Large intestine (tissue), 12 donors: ENCODE measurements at places on chromosomes 4 and X. TPM values are rescaled to one million over a fixed set of nuclear protein-coding genes. Genes with fewer than 3 reads are reported as not detected.
A peak's percentile ranks its signal among the peaks of the same experiment; 100 is the strongest.

GPM6B gene
- polyA plus RNA-seq: 11.5 TPM

DNA sequence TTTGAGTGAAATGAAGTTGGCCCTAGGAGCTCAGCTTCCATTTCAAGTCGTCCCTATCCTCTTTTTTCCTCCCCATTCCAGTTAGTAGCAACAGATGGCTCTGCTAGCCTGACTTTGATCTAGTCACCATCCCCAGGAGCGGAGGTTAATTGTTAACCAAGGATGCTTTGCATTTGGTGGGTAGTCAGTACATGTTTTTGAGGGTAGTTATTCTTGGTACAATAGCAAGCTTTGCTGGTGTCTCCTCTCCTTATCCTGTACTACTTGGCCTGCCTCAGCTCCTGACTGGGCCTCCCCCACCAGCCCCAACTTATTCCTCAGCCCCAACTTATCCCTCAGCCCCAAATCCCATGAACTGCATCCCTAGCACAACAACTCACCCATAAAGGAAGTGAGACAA is 14.8 kb upstream of the RTL5 start:
- DNase-seq: no peak

- DNase-seq: no peak
Measured at GRCh38 chrX:53715346-53715924, 28.9 kb upstream of the HUWE1 start.

DNA sequence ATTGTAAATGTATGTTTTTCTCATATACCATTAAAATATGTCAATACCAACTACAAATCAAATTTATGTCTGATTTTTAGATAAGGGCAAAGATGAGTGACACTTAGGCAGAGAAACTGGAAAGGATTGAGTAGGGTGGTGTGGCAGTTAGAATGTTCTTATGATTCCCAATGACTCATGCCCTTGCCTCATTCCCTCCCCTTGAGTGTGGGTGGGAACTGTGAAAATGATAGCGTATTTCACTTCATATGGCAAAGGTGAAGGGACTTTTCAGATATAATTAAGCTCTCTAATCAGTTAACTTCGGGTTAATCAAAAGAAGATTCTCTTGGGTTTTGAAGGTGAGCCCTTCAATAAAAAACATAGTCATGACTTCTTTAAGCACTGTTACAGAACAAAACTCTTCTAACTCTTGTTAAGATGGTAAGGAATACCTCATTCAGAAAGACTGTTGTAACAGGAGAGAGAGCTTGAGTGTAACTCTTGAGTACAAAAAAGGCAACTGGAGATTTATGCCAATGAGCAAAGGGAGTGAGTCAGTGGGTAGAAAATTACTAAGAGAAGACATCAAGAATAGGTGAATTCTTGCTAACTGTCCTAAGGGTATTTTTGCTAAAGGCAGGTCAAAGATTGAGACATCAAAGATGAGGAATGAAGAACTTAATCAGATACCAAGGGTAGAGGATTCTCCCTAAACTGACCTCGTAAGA is 329.5 kb downstream of the KCTD8 start:
- no peak for DNase-seq

DNA sequence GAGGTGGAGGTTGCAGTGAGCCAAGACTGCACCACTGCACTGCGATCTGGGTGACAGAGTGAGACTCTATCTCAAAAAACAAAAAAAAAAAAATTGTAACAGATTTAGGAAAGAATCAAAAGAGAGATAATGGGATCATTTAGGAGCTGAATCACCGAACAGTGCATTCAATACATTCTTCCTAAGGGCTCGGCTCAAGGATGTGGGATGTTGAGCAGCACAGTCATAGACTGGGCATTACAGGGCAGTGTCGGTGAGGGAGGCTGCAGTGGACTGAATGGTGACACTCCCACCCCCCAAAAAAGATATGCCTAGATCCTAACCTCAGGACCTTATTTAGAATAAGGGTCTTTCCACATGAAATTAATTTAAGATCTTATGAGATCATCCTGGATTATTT is 70.0 kb downstream of the EVC2 start:
- DNase-seq: no peak

DNA sequence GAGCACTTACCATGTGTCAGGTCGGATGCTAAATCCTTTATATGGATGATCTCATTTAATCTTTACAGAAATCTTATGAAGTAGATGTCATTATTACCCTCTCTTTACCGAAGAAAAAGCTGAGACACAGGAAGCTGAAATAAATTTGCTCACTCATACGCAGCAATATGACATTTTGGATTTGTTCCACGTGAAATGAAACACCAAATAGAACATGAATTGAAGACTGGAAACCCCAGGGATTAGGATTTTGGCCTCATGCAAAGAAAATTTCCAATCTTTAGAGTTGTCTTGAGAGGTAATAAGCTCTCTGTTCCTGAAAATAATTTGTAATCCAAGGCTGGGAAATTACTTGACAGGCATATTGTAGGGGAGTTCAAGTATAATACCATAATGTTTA is 354.4 kb upstream of the CLNK start:
- DNase-seq: no peak

DNA sequence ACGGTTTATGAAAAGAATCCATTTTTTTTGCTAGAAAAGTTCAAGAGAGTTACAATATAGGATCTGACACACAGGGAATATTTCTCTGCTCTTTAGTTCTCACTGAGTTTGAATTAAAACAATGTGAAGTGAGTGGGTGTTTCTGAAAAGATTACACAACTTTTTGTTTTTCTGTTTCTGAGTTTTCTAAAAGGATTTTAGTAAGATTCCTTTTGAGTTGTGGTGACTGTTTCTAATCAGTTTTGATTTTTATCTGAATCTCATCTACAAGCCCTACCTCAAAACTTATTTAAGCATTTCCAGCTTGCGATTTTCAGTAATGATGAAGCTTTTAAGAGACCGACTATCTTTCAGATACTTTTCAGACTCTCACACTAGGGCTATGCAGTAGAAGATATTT is 141.7 kb downstream of the GPAT3 start:
- no peak for DNase-seq

DNA sequence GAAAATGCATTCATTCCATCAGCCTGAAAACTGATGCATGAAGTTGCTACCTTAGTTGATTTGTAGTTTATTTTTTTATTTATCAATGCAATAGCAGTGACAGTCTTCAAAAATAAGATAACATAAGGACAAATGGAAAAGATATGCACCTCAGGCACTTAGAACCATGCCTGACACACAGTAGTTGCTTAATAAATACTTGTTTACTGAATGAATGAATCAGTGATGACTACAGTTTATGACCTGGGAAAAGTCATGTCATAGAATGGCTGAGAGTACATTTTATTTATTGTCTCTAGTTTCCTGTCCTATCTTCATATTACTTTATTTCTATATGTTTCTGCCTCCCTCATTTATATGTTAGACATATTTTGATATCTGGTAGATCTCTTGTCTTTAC is 171.8 kb downstream of the TLL1 start:
- DNase-seq: no peak

DNA sequence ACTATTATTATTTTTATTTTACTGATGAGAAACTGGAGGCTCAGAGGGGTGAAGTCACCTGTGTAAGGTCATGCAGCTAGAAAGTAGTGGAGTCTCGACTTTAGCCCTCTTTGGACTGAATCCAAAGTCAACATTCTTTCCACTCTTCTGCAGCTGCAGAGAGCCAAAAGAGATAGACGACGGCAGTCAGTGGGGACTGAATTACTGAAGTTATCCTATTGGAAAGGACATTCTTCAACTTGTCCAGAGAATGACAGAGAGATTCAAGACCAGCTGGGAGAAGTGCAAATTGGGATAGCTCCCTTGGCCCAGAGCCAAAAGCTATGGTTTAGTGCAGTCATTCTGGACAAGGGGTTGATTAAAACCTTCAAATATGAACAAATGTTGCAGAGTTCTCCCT is 42.5 kb downstream of the VGLL1 start:
- DNase-seq: no peak

RGN gene
- polyA plus RNA-seq: 170 TPM

GRCh38 chrX:103063918-103064434 is at the start of gene BEX1:
Gene BEX1, minus strand, starts transcription at chrX:103064171. Its CDS starts 897 bp downstream, at chrX:103063274.
- DNase-seq: peak; percentile 71

USP26 gene
- not detected for polyA plus RNA-seq

- no peak for DNase-seq
Measured at GRCh38 chrX:69124108-69124507, 41.1 kb downstream of the PJA1 start.

DNA sequence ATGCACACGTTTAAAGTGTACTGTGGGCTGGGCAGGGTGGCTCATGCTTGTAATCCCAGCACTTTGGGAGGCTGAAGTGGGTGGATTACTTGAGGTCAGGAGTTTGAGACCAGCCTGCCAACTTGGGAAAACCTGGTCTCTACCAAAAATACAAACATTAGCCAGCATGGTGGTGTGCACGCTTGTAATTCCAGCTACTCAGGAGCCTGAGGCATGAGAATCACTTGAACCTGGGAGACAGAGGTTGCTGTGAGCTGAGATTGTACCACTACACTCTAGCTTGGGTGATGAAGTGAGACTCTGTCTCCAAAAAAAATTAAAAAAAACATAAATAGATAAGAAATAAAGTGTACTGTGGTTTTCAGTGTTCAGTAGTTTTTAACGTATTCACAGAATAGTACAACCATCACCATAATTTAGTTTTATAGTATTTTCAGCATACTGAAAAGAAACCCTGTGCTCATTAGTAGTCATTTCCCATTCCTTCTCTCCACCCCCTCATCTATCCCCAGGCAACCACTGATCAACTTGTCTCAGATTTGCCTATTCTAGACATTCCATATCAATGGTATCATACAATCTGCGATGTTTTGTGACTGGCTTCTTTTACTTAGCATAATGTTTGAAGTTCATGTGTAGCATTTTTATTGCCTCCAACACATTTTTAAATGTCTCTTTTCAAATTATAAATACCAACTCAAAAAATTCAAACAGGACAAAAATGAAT is 19.1 kb downstream of the SLAIN2 start:
- DNase-seq: no peak

- peak; percentile 20 for DNase-seq
Measured at GRCh38 chrX:42825201-42825600, 47.2 kb upstream of the PPP1R2C start.

DNA sequence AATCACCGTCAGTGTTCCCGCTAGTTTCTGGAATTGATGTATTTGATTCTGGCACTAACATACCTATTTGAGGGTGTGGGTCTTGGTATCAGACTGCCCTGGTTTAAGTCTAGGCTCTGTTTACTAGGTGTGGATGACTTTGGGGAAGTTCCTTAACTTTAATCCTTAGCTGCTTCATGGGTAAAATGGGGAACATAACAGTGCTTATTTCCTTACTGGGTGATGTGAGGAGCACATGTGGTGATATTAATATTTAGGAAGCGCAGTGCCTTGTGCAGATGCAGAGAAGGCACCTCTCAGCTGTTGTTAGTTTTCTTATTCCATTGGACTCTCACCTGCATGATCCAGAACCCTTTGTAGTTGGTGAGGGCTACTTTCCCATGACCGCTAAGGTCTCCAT is 17.1 kb downstream of the RNF4 start:
- no peak for DNase-seq

- no peak for DNase-seq
Measured at GRCh38 chr4:141004823-141005222, 128.4 kb downstream of the RNF150 start.

DNA sequence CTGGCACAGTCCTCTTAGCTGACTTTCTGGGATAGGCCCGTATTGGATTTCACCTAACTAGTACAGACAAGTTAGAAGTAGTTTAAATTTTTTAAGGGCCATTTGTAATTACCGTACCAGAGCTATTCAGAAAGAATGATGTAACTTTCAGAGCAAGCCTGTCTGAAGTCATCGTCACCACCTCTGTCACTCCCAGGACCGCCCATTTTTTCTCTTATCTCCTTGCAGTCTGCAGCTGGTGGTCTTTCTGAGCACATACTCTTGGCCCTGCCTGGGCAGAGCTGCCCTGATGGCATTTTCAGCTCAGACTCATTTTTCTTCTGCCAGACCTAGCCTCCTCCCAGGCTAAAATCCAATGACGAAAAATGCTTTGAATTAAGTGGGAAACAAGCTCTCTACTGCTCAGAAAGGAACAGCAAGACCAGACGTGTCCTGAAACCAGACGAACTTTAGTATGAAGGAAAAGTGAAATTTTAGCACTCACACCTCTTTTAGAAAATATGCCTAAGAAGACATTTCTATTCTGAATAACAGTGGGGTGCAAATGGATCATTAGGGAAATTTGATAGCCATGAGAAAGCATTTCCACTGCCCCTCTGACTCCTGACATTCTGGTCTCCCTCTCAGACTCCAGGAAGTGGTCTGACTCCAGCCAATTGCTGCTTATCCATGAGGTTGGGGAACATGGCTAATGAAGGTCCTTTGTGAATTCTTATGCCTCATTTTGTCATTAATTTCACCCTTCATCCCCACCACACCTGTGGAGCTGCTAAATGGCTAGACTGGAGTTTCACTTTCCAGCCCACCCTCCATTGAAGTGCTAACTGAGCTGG is 162.4 kb upstream of the GYPA start:
- no peak for DNase-seq

TIMM17B gene
- 42.3 TPM for polyA plus RNA-seq

DNA sequence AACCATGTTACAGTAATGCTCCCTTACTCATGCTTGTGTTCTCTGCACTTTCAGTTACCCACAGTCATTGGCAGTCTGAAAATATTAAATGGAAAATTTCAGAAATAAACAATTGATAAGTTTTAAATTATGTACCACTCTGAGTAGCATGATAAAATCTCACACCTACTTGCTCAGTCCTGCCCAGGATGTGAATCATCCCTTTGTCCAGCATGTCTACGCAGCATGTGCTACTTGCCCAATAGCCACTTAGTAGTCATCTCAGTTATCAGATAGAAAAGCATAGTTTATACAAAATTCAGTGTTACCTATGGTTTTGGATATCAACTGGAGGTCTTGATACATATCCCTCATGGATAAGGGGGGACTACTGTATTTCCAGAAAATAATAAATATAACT is 577.1 kb downstream of the GALNTL6 start:
- DNase-seq: no peak

POU4F2 gene
- polyA plus RNA-seq: not detected

- peak; percentile 32 for DNase-seq
Measured at GRCh38 chr4:168451744-168452390, 28.4 kb downstream of the DDX60L start.

GRCh38 chrX:107579956-107580355 is 48.4 kb upstream of the PRPS1 start:
- no peak for DNase-seq

GRCh38 chrX:45851434-45851991 is 650.8 kb upstream of the DIPK2B start:
- DNase-seq: peak; percentile 33

- DNase-seq: no peak
Measured at GRCh38 chrX:105526431-105526830, 295.9 kb upstream of the NRK start.

ANK2 gene
- polyA plus RNA-seq: 50.4 TPM

FUNDC1 gene
- polyA plus RNA-seq: 17.2 TPM

C4orf36 gene
- 0.60 TPM for polyA plus RNA-seq

DNA sequence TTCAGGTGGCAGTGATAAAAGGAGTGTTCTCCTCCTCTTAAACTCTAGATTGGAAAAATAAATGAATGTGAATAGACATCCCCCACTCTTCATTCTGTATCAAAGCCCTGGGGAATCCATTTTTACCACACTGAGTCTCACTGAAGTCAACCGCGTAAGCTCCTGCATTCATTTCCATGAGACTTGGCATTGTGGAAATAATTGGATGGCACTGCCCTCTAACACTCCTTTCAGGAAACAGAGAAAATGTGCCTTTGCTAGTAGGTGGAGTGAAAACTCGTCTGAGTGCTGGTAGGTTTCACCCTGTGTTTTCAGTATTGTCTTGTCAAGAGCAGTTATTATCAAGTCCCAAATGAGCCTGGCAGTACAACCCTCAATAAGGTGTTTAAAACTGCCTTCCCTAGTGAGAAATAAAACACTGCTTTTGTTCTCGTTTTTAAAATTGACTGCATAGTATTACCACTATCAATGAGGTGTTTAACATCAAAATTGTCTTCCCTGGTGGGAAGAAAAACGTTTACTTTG is 9.7 kb upstream of the CDKN2AIP start:
- DNase-seq: no peak
